ENCODE measurements at places on chromosomes 3 and 15.

- no peak for DNase-seq
These were observed 68.8 kb upstream of the PRR23E start for GRCh38 chr3:127124120-127124519.

- no peak for DNase-seq
These were observed 314.1 kb upstream of the TGFBR2 start for GRCh38 chr3:30292192-30292893.

GRCh38 chr15:57460208-57460816 is 84.0 kb downstream of the CGNL1 start:
- DNase-seq, result no peak

GRCh38 chr3:134660046-134660441 is 9.2 kb upstream of the KY start:
- DNase-seq, result no peak

DNA sequence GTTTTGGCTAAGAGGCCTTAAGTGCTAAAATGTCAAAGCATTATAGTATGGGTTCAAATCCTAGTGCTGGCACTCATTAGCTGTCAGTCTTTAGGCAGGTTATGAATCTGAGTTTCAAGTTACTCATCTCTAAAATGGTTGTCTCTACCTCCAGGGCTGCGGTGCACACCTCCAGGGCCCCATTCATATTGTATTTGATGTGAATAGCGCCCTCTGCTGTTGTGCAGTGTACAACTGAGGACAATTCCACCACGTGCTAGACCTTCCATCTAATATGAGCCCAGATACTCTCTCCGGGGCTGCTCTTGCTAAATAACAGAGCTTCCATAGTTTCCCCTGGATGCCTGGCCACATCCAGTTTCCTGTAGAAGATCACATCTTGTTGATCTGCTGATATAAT is 54.3 kb downstream of the OXNAD1 start:
- DNase-seq, result no peak

GRCh38 chr3:118628704-118629341 is 405.8 kb downstream of the IGSF11 start:
- DNase-seq, result no peak

GRCh38 chr3:196976941-196977340 is 8.3 kb upstream of the PIGZ start:
- no peak for DNase-seq

DNA sequence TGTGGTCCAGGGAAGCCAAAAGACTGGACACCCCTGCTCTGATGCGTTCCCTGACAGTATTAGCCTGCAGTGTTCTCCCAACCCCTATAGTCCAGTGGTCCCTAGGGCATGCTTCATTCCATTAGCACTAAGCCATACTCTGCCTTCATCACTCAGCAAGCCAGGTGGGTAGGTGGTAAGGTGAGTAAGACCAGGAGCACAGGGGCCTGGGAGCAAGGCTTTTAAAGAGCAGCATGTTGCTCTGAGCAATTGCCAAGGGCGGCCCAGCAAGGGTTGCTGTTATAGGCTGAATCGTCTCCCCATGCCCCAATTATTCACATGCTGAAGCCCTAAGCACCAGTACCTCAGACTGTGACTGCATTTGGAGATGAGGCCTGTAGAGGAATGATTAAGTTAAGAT is 11.0 kb downstream of the CXCR6 start:
- DNase-seq, result no peak

- DNase-seq, result no peak
These were observed 427.5 kb upstream of the TBL1XR1 start for GRCh38 chr3:177624528-177625495.

DNA sequence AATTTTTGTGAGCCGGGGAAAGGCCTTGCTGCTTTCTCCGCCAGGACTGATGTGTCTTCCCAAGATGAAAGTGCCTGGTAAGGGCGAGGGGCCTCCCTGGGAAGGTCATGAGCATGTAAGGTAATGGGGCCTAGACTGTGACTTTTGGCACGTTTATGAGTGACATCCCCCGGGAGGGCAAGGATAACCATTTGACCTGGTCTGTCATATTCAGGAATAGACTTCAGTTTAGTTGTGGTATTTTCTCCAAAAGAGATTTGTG is 631 bp upstream of the CNBP start:
- no peak for DNase-seq

DNA sequence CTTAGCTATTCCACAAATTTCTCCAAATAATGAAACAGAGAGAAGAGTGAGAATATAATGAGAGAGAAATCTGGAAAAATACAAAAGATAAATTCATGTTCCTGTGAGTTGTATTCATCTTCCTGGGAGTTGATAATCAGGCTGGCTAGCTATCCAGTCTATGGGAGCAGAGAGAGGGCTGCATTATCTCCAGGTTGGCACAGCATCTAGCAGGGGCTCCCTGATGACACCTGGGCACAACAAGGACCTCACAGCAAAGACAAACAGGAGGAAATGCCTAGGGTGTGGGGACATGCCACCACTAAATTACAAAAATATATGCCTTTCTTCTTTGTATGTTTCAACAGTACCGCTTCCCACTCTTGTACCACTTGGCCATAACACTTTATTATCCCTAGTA is 1.9 kb downstream of the EHD4 start:
- DNase-seq, result no peak

GRCh38 chr3:151183265-151183671 is 19.7 kb downstream of the GPR171 start:
- no peak for DNase-seq

DNA sequence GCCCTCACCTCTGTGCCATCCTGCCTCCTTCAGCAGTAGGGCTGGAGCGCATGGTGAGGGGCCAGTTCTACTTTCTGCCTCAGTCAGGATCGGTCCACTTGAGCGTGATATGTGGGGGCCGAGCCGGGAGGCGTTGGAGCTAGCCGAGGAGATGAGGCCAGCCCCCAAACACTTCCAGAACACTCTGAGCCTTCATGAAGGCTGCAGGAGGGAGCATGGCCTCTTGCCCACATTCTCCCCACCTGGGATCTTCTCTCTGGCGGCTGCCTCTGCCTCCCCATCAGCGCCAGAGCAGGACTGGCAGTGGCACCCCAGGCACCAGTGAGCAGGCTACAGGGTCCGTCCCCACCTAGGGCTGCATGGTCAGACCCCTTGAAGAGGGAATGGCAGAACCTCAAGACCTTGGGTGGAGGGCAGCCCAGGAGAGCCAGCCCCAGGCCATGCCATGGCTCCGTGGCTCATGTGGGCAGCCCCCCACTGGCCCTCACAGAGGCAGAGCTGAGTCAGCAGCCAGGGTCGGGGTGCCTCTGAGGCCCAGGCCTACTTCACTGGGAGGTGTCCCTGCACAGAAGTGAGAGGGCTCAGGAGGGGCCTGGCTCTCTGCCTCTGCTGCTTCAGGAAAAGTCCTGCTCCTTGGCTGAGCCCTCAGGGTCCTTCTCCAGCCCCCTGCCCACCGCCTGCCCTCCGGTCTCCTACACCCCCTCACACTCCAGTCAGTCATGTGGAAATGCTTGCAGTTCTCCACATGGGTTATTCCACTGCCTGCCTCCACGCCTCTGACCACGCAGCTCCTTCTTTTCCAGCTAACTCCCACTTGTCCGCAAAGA is 28.1 kb upstream of the CYP11A1 start:
- DNase-seq, result no peak

- no peak for DNase-seq
These were observed 37.1 kb upstream of the APEH start for GRCh38 chr3:49636883-49637609.

- no peak for DNase-seq
These were observed 308.9 kb upstream of the DNAJC19 start for GRCh38 chr3:181298421-181298820.

DNA sequence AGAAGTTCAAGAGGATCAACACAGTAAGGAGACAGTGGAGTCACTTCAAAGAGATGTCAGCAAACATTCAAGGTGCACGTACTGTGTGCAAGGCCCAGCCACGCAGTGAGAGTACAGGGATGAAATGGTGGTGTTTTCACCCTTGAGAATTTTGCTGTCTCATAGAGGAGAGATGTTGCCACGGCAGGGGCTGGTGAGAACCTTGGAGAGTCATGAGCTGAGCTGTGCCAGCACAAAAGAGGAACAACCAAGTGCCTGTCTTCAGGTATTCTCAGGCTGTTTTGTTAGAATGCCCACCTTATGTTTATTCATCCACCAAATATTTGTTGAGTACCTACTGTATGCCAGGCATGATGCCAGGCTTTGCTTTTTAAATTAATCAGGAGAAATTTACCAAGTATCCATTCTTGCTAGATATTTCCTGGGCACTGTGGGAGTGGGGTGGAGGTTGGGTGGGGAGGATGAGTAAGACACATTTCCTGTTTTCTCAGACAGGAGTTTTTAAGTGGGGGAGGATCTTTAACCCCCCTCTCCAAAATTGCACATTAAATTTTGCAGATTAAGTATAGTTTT is 72.6 kb downstream of the SLC6A11 start:
- DNase-seq, result no peak

GRCh38 chr15:45534821-45535220 is 12.3 kb upstream of the SLC30A4 start:
- DNase-seq, result no peak

- no peak for DNase-seq
These were observed 21.6 kb downstream of the PLA2G4B start for GRCh38 chr15:41860049-41860828.

DNA sequence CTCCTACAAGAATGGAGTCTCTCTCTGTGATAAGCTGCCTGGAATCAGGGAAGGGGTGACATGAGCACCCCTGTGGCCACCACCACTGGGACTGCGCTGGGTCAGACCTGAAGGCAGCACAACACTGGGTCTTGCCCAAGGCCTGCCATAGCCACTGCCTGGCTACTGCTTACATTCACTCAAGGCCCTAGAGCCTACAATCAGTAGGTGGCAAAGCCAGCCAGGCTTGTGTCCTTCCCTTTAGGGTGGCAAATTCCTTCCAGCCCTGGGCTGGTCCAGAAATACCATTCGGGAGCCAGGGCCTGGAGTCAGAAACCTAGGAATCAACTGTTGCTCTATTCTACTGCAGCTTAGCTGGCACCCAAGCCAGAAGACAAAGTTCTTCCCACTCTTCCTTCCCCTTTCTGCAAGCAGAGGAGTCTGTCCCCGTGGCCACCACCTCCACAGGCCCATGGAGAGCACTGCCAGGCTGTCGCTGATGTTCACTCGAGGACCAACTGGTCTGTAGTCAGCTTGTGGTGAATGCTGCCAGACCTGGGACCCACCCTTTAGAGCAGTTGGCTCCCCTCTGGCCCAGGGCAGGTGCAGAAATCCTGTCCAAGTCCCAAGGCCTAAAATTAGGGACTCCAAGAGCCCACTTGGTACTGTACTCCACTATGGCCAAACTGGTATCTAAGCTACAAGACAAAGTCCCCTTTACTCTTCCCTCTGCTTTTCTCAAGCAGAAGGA is 307.4 kb downstream of the THSD4 start:
- no peak for DNase-seq

DNA sequence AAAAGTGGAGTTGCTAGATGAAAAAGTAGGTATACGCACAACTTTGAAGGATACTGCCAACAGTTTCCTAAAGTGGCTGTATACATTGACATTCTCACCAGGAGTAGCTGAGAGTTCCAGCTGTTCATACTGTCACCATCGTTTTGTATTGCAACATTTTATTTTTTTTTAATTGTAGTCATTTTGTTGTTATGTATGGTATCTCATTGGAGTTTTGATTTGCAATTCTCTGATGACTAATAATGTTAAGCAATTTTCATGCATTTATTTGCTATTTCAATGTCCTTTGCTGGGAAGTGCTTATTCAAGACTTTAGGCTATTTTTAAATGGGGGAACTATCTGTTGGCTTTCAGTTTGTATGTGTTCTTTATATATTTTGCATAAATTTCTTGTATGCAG is 185.1 kb upstream of the TGFBR2 start:
- no peak for DNase-seq

DNA sequence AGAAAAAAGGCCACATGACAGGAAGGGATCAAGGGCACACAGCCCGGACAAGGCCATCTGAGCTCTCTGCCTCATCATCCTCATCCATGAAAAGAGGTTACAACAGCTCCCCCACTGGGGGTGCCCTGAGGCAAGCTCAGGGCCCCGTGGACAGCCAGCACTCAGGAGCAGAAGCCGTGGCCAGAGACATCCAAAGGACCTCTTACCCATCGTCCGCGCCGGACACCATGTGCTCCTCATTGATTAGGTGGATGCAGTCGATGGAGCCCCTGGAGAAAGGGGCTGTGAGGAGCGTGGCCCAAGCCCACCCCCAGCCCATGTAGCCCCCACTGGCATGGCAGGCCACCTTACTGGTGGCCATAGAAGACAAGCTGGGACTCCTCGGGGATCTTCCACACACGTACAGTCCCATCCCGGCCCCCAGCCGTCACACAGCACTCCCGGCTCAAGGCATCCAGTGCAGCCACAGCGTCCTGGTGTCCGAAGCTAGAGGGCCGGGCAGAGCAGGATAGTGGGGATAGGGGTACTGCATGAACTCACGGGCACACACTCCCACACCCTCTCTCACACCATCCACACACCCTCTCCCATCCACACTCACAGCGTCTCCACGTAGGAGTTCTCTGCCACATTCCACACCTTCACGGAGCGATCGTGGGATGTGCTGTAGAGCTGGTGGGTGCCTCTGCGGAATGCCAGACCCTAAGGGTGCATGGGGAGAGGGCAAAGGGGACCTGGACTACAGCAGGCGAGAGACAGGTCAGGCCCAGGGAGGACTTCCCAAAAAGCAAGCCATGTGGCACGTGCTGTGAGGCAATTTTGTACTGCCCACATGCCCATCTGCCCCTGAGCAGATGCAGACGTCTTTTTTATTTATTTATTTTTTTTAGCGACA is 6.5 kb downstream of the RRP9 start:
- no peak for DNase-seq

DNA sequence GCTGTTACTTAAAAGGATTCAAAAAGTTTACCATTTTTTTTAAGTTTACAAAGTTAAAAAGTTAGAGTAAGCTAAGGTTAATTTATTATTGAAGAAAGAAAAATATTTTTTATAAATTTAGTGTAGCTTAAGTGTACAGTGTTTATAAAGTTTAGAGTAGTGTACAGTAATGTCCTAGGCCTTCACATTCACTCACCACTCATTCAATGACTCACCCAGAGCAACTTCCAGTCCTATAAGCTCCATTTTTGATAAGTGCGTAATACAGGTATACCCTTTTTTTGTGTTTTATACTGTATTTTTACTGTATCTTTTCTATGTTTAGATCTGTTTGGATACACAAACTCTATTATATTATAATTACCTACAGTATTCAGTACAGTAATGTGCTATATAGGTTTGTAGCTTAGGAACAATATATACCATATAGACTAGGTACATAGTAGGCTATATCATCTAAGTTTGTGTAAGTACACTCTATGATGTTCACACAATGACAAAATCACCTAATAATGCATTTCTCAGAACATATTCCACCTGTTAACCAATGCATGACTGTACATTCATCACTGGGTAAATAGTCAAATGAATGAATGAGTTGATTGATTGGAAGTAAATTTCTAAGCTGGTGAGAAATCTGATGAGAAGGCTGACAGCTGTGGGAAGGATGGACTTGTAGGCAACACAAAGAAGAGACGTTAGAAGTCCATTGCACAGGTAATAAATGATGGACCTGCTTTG is 95.2 kb upstream of the CDIN1 start:
- no peak for DNase-seq

DNA sequence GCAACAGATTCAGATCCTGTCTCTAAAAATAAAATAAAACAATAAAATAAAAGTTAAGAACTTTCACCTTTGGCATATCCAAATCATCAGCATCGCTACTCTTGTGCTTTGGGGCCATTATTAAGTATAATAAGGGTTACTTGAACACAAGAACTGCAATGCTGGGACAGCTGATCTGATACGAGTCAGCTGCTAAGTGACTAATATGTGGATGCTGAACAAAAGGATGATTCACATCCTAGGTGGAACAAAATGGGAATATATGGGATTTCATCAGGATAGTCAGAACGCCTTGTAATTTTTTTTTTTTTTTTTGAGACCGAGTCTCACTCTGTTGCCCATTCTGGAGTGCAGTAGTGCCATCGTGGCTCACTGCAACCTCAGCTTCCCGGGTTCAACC is 29.7 kb downstream of the BUB1B start:
- DNase-seq, result no peak

Data from ascending aorta (tissue), 2 donors.